ENCODE measurements at places on chromosomes 2 and 18.

- no peak for DNase-seq
These were observed 57.6 kb upstream of the FZD7 start for GRCh38 chr2:201975964-201976612.

GRCh38 chr2:85994421-85994777 lies 105.6 kb upstream of the ST3GAL5 start:
- no peak for DNase-seq

DNA sequence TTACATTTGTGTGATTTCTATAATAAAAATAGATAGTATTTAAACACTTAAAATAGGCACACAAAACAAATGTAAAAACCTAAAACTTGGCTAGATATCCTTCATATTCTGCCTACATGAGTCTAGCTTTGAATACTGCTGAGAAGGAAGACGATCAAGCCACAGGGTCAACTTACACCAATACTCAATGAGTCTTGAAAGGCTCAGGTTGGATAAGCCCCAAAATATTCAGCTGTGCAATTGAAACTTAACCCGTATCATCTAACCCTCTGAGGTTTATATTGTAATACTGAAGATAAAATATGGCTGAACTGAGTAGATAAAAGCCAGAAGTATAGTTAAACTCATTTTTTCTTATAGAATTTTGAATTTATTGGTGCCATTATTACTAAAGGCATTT lies 313.0 kb upstream of the NRXN1 start:
- no peak for DNase-seq

DNA sequence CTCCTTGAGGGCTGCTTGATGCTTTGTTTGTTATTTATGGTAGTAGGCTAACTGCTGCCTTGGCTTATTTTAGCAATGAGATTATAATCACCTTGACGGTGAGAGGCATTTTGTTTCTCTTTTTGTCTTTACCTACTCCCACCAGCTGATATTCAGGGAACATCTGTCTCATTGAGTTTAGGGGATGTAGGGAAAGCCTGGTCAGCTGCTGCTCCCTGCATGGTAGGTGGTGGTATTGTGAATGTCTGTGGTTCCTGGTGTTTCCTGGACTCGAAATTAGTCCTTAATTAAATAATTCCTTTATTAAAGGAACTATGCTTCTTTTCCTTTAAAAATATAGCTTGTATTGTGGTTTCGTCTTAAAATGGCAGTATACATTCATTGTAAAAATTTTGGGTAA lies 77.8 kb downstream of the ADAM23 start:
- DNase-seq, result no peak

- no peak for DNase-seq
These were observed 52.4 kb downstream of the EMX1 start for GRCh38 chr2:72969706-72970105.

- DNase-seq, result no peak
These were observed 743 bp downstream of the XPO1 start for GRCh38 chr2:61537277-61537949.

DNA sequence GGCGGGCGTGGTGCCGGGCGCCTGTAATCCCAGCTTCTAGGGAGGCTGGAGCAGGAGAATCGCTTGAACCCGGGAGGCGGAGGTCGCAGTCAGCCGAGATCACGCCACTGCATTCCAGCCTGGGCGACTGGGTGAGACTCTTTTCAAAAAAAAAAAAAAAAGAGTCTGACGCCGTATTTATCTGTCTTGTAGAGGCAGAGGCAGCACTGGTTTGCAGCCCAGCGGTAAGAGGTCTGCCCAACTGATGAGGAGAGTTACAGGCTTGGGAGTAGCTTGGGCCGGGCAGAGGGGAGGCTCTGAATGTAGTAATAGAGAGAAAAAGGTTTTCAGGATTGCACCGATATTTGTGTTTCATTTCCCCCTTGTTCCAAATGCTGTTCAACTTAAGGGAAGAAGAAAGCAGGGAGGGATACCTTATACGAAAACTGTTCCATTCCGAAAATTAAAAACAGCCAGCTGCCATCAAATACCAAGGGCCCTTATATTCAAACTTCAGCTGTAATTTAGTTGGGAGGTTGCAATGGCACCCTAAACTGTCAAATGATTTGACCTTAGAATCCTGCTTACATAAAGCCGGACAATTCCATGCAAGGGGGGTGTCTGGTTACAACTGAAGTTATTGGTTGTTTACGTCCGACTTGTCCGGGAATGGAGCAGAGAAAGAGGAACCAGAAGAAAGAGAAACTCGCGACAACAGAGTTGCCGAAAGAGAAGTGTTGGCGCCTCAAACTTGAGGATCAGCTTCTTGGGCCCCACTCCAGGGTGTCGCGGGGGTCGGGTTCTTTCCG lies 9.2 kb upstream of the SP9 start:
- DNase-seq, result peak; percentile 57

- no peak for DNase-seq
These were observed 38.0 kb downstream of the NPAS2 start for GRCh38 chr2:100857915-100858314.

- DNase-seq, result no peak
These were observed 24.4 kb upstream of the YPEL5 start for GRCh38 chr2:30122362-30122761.

DNA sequence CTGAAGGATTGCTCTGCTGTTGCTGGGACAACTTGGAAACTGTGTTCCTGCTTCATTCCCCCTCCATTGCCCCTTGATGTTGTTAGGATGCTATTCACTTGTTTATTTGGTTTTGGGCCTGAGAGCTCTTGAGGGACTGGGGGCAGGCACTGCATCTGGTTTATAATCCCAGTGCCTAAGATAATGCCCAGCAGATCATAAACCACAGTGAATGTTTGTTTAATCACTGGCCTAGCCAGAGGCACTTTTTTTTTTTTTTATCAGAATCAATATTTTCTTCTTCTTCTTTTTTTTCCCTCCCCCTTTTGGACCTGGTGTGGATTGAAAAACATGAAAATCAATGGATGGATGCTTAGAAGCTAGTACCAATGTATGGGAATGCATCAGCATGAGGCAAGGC lies 38.1 kb downstream of the KCNS3 start:
- no peak for DNase-seq

DNA sequence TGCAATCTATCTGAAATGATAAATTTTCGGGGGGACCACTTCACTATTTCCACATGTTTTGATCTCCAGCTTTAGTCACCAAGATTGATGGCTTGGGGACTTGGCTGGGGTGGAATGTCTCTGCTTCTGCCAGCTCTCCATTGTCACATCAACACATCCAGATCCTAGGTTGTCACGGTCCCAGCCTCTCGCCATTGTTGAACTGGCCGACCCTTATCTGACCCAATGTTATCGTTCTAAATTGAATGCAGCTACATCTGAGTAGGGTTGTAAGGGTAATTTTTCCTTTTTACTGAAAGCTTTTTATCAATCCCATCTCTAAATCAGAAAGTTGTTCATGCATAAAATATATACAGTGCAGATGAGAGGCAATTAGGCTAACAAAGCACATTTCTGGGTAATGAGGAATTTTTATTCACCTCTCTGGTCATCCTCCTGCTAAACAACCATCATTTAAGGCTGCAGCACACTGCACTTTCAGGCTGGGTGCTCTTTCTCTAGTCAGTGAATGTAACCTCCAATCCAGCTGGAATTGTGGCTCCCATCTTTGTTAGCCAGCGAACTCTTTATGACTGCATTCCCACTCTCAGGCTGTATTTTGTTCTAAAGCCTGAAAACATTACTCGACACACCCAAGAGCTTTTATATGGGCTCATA lies 128.2 kb downstream of the COL4A4 start:
- DNase-seq, result no peak

DNA sequence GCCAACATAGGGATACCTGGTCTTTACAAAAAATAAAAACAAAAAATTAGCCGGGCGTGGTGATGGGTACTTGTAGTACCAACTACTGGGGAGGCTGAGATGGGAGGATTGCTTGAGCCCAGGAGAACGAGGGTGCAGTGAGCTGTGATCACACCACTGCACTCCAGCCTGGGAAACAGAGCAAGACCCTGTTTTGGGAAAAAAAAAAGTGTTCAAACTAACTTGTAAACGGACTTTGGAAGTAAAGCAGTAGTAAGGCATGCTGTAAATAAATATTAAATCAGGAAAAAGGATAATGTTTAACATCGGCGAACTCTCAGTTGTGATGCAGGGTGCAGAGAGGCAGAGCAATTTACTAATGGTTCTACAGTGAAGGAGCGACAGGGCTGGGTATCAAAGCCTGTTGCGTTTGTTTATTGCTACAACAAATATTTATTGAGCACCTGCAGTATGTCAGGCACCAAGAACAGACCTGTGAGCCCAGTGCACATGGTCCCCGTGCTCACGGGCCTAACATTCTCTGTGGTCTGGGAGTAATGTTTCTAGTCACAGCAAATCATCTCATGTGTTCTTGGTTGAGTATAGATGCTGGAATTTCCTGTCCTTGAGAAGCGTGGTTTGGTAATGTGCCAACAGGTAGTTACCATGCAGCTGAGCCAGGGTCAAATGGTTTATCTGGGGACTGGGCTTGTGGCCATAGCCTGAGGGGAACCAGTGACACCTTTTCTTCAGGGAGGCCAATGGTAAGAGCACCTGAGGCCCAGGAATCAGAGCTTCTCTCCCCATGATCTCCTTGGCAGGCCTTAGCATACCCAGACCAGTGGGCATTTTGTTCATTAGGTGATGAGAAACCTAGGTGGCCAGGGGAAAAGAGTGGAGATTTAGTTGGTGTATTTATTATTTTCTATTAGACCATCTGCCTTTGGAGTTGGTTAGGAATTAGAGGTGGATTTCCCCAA lies 27.9 kb upstream of the GREB1 start:
- no peak for DNase-seq

- no peak for DNase-seq
These were observed 328.2 kb downstream of the RND3 start for GRCh38 chr2:150159300-150159699.

- no peak for DNase-seq
These were observed 533.1 kb upstream of the CHAC2 start for GRCh38 chr2:53234548-53234903.

GRCh38 chr18:6882401-6882800 lies 152.9 kb downstream of the ARHGAP28 start:
- no peak for DNase-seq

GRCh38 chr2:20486571-20486970 lies 39.7 kb downstream of the RHOB start:
- no peak for DNase-seq

- DNase-seq, result peak; percentile 84
These were observed 132.9 kb upstream of the HDAC4 start for GRCh38 chr2:239533569-239534316.

DNA sequence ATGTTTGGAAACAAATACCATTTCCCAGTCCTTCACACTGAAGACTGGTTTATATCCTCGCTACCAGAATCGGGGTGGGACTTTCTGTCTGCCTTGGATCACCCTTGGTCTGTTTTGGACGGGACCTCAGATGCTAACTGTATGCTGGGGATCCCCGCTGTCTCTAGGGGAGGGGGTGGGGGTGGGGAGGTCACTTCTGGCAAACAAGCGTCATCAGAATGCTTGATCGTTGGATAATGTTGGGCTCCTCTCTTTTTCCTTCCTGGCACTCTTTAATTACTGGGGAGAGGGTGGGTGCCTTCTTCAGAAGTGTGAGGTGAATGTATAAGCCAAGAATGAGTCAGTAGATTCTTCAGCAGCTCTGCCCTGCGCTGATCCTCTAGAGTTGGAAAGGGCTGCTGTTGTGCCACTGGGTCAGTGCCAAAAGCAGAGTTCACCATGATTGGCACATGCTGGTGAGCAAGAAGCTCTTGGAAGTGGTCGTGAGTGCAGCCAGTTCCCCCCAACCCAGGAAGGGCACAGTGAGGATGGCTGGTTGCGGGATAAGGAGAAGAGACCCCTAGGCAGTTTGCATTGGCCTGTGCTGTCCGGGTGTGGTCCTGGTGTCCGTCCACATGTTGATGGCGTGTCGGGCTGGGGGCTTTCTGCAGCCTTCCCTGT lies 32.2 kb downstream of the DGKD start:
- no peak for DNase-seq

DNA sequence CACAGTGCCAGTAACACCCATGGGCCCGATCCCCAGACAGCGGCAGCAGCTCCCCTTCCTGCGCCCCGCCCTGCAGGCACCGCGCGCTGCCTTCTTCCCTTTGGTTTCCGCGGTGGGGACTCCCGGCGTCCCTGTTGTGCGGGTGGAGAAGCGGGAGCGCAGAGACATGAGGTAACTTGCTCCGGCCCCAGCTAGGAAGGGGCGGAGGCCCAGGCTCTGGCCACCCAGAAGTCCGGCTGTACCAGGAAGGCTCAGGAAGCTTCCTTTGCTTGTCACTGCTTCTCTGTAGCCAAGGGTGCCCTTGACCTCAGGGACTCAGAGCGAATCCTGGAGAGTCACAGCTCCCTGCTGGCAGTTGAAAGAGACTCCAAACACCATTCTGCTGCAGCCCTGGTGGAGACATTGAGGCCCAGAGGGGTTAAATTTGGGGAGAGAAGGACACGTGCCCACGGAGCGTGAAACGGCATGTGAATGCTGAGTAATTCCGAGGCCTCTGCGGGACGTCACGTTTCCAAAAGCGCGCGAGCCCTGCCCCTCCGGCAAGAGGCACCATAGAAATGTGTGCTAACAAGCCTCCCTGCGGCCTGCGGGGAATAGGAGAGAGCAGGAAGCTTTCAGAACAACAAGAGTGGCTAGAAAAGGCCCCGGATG lies 6.7 kb upstream of the ADCY3 start:
- peak; percentile 62 for DNase-seq

GRCh38 chr18:29074147-29074546 lies 897.2 kb upstream of the CDH2 start:
- DNase-seq, result no peak

GRCh38 chr2:86243950-86244733 lies 44.9 kb downstream of the MRPL35 start:
- DNase-seq, result no peak

GRCh38 chr2:159131914-159132281 lies 154.6 kb downstream of the WDSUB1 start:
- no peak for DNase-seq

DNA sequence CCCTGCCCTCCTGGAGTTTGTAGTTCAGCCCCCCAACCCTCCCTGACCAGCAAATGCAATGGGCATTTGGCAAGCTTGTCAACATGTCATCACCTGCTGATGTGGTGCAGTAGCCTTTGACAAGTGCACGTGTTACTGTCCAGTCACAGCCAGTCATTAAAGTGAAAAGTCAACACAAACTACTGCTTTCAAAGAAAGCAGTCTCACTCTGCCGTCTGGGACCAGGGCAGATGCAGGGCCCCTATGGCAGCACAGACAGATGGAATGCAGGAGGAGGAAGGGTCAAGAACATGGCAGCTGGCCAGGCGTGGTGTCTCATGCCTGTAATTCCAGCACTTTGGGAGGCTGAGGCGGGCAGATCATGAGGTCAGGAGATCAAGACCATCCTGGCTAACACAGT lies 222.4 kb upstream of the OSR1 start:
- DNase-seq, result no peak
